ENCODE measurements at places on chromosomes 7 and 10.

GRCh38 chr10:117248750-117249465 is 8.0 kb downstream of the SLC18A2 start:
- DNase-seq, result no peak

- no peak for DNase-seq
These were observed 39.9 kb upstream of the EMX2 start for GRCh38 chr10:117502421-117503243.

GRCh38 chr7:17318146-17318545 is 19.7 kb downstream of the AHR start:
- DNase-seq, result no peak

DNA sequence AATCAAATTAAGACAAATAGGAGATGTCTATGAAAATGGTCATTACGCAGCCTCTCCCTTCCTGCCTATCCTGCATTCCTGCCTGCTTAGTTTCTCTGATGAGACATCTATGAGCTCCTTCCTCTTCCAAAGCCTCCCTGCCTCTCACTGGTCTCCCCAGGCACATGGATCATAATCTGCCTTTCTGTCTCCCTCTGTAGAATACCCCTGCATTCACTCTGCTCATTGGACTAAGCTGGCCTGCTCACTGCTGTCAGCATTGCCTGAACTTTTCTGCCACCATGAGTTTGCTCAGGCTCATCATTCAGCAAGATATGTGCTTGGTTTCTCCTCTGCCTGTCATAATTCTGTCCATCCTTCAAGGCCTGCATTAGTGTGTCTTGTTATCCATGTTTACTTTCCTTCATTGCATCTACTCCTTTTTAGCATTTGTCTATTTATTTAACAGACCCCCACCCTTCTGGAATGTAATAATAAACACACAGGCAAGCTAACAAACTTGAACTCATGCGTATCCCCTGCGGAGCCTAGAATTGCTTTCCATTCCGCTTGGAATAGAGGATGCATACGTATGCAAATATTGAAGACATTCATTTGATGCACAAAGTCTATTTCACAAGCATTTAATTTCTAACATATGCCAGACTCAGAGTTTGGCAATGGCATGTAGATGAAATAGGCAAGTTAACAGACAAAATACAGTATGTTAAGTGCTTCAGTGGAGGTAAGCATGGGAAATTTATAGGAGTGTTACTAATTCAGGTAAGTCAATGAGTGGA is 88.3 kb downstream of the PTPRZ1 start:
- DNase-seq, result peak; percentile 46

GRCh38 chr10:94428766-94429707 is 26.7 kb downstream of the TBC1D12 start:
- no peak for DNase-seq

DNA sequence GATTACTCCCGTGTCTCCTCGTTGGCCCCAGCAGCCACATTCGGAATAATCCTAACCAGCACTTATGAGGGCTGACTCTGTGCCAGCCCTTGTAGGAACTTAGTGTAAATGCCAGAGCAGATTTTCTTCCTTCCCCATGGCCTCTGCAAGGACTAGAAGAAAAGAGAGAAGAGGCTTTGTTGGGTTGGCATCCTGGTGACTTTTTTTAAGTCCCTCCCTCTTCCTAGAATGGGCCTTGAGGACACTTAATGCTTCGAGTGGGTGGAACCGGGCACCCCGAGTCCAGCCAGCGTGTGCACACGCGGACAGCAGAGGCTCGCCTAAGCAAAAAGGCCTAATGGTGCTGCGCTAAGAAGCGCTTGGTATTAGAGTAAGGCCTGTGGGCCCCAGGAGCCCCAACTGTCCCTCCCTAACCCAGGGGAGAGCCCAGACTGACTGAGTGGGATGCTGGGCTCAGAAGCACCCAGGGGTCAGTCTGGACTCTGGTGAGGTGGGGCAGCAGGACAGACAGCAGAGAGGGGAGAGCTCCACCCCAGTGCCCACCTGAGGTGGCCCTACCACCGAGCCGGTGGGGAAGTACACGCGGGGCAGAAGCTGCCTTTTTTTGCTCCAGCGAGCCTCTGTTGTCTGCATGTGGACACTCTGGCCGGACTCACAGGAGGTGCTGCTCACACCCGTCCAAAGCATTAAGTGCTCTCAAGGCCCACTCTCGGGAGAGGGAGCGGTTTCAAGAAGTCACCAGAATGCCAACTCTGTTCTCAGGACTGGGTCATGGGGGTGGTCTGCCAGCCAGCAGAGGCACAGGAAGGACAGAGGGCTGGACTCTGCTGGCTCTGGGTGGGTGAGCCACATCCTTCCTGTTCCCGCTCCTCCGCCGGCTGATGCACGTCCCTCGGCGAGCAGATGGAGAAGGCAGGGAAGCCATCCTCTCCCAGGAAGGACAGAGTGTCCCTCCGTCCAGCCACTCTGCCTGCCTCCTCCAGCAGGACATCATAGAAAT is 12.5 kb downstream of the ITPRIP start:
- no peak for DNase-seq

- DNase-seq, result peak; percentile 65
These were observed 569 bp downstream of the ZNF316 start for GRCh38 chr7:6637544-6638229.

GRCh38 chr10:43867667-43868565 is 219.2 kb upstream of the ZNF32 start:
- DNase-seq, result no peak

- DNase-seq, result no peak
These were observed 17.9 kb downstream of the SLC26A3 start for GRCh38 chr7:107785170-107785569.

GRCh38 chr10:53808677-53809372 is 992.2 kb downstream of the PCDH15 start:
- DNase-seq, result no peak

GRCh38 chr10:5528989-5529701 is 4.4 kb downstream of the CALML3 start:
- DNase-seq, result no peak

GRCh38 chr10:33087152-33087551 is 129.1 kb upstream of the ITGB1 start:
- DNase-seq, result no peak

- no peak for DNase-seq
These were observed 98.7 kb downstream of the CDK6 start for GRCh38 chr7:92737706-92738105.

DNA sequence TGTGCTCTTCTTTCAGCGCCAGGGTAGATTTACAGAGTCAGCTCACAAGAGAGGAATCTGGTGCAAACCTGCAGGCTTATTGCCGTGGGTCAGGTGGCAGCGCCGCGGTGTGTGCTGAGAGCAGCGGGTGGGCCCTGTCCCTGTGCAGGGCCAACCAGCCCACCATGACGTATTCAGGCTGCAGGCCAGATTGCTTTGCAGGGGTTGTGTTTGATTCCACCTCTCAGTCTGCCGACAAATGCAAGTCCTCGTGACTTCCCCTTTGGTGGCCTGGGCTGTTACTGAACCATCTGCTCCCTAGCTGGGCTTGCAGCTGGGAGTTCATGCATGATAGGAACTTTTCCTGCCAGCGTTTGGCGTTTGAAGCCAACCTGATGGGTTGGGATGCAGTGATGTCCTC is 66.7 kb upstream of the LEP start:
- no peak for DNase-seq

- peak; percentile 10 for DNase-seq
These were observed 119.5 kb downstream of the CFAP58 start for GRCh38 chr10:104472957-104473745.

- DNase-seq, result no peak
These were observed 227.5 kb downstream of the WDR11 start for GRCh38 chr10:121078672-121079102.

DNA sequence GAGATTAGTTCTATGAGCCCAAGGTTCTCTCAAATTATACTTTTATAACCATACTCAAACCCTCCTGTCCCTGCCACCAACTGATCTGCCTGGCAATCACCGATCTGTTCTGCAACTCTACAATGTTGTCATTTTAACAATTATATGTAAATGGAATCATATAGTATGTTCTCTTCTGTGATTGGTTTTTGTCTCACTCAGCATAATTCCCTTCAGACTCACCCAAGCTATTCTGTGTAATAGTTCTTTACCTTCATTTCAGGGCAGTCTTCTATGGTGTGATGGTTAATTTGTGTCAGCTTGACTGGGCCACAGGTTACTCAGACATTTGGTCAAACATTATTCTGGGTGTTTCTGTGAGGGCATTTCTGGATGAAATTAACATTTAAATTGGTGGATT is 181.9 kb upstream of the CXCL12 start:
- DNase-seq, result no peak

DNA sequence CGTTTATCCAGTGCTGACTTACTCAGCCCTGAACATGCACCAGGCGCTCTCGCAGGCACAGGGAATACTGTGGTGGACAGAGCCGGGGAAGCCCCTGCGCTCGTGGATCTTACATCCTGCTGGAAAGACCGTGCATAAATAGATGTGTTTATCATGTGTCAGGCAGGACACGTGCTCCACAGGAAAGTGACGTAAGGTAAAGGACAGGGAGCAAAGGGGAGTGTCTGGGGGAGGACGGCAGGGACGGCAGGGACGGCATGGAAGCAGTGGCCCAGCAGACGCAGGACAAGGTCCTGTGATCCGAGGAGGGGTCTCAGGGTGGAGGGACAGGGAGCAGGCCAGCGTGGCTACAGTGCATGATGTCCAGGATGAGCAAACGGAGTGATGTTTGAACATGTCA is 410.5 kb downstream of the PAXIP1 start:
- no peak for DNase-seq

GRCh38 chr7:148572067-148572522 is 18.5 kb upstream of the C7orf33 start:
- DNase-seq, result no peak

DNA sequence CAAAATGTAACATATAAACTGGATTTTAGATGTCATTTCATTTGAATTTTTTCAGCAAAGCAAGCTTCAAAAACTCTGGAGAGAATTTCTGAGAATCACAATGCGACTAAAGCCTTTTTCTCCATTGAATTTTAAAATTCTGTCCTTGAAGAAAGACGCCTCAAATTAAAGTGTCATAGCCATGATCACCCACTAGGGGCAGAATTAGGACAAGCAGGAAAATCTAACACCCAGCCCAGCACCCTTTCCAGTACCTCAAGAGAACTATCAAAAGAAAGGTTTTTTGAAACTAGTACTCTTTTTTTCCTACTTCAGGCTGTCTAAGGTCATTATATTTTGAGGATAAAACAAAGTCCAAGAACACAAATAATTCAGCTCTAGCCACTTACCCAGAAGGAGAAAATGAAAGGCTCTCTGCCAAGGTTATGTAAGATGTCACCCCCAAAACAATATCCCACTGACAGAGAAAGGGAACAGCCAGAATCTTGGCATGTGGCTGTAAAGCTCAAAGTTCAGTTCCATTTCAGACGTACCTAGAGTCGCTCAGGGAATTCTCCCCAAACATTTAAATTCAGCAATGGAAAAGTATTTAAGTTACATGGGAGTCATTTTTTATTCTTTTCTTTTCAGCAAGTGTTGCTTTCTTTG is 299.4 kb downstream of the SNX13 start:
- DNase-seq, result no peak

DNA sequence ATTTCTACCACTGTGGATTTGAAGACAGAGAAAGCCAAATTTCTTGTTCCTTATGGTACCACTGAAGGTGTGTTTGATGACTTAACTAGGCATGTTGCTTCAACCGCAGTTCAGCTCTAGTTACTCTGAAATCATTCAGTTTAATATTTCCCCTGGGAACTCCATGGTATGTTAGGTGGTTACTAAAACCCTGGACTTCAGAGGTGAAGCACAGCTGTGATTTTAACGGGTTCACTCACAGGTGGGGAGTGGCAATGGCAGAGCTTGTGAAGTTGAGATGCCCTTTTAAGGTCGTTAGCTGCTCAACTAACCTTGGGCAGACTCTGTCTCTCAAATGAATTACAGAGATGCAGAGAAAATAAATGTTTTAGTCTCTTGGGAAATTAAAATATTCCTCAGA is 163.6 kb upstream of the PHYHIPL start:
- no peak for DNase-seq

DNA sequence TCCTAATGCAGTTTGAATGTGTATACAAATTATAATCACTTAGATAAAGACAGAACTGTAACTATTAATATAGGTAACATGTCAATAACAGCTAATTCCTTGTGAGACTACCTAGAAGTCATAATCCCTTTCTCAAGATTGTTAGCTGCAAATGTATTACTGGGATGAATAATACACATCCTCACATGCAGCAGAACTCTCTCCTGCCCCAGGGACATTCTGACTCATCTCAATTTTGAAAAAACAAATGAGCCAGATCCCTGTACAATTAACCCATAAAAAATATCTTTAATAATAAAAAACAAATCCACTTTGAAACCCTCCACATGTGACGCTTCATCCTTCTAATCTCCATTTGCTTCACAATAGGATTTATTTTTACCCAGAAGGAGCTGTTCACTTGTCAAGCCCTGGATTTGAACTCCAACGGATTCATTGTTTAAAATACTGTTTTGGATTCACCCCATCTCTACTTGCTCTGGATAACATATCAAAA is 428.4 kb upstream of the TEX47 start:
- no peak for DNase-seq

DNA sequence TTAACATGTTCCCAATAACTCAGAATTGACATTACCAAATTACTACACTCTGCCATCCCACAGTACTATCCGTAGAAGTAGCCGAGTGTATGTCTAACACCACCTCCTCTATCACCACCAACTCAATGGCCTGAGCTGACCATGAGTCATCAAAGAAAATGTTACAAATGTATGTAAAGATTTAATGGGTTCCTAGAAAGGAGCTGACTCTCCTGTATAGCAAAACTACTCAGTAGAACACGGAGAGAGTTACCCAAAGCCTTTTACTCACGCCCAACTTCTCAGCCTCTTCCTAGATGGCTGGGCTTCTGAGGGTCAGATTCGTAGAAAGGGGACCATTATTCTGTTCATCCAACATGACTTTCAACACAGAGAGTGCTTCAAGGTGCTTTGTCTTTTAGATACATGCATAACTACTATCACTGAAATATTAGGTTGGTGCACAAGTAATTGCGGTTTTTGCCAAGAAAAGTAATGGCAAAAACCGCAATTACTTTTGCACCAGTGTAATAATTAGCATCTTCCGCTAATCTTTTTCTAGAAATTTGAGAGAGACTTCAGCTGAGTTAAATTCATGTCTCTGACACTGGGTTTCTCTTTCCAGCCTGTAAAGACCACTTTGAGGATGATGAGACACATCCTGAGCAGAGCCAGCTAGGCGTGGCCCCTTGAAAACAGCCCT is 24.0 kb upstream of the NANOS1 start:
- DNase-seq, result peak; percentile 78

DNA sequence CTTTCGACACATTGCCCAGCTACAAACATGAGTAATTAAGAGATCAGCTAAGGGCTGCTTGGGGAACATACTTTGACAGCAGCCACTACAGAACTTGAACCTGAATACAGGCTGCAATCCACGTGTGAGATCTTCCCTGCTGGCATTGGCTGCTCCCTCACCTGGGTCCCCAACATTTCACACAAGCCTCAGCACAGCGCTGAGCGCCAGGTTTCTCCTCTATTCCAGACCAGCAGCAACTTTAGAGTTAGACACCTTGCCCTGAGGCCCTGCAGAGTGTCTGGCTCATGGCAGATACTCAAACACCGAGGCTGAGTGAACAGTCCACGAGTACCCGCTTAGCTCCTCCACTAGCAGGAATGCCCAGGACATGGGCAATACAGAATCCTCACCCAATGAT is 1.3 kb upstream of the WIPF3 start:
- no peak for DNase-seq

Data from PC-9 (cell line).